ENCODE measurements at places on chromosomes 13 and 19. TPM values are rescaled to one million over a fixed set of nuclear protein-coding genes. Genes with fewer than 3 reads are reported as not detected.

- DNase-seq: no peak
Observed at GRCh38 chr13:30071969-30072817, 221.8 kb upstream of the UBL3 start.

DNA sequence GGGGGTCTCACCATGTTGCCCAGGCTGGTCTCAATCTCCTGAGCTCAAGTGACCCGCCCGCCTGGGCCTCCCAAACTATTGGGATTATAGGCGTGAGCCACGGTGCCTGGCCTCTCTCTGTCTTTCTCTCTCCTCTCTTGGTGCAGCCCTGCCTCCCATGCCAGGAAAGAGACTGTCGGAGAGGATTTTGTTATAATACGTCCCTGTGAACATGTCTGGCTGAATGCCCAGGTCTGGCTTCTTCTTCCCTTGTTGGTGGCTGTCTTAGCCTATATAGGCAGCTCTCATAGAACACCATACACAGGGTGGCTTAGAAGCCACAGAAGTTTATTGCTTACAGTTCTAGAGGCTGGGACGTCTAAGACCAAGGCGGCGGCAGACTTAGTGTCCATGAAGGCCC, 46.4 kb downstream of the PEX11G start:
- no peak for DNase-seq

GRCh38 chr13:80560609-80561008, 219.7 kb upstream of the SPRY2 start:
- no peak for DNase-seq

- DNase-seq: no peak
Observed at GRCh38 chr19:51754109-51754508, 2.4 kb upstream of the FPR1 start.

- DNase-seq: no peak
Observed at GRCh38 chr19:38507551-38508127, 74.1 kb downstream of the RYR1 start.

DNA sequence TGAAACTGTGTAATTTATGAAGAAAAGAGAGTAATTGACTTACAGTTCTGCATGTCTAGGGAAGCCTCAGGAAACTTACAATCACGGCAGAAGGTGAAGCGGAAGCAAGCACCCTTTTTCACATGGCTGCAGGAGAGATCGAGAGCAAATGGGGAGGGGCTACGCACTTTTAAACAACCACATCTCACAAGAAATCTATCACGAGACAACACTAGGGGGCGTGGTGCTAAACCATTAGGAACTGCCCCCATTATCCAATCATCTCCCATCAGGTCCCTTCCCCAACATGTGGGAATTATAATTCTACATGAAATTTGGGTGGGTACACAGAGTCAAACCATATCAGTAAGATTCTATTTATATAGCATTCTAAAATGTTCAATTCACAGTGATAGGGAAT, 114.8 kb upstream of the TRPC4 start:
- no peak for DNase-seq

The WASF3 gene
- polyA plus RNA-seq: 28.4 TPM
